ENCODE measurements at places on chromosomes 6 and 20.
A peak's percentile ranks its signal among the peaks of the same experiment; 100 is the strongest.

DNA sequence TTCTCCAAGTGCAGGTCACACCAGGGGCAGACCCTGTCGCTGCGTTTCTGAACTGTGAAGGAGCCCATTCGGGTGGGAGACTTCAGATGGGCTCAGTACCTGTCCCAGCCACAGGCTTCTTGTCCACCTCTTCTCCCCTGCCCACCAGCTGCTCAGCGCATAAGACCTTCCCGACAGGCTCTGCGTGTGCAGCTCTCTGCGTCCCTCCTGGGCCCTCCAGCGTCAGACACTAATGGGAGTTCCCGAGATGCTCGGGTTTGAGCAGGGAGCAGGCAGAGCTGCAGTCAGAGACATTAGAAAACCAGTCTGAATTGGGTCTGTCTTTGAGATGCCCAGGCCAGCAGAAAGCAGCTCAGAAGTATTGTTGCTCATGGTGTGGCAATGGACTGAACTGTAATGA is 50.4 kb downstream of the TCP11 start:
- no peak for DNase-seq

DNA sequence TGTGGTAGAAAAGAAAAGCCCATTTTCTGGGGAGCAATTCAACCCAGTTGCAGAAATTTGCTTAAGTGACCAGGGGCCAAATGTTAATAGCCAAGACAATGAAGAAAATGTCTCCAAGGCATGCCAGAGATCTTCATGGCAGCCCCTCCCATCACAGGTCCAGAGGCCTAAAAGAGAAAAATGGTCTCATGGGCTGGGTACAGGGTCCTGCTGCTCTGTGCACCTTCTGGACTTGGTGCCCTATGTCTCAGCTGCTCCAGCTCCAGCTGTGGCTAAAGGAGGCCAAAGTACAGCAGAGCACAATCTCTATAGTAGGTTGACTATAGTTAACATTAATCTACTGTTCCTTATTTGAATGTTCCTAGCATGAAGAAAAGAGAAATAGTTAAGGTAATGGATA is 44.7 kb downstream of the FRK start:
- no peak for DNase-seq

DNA sequence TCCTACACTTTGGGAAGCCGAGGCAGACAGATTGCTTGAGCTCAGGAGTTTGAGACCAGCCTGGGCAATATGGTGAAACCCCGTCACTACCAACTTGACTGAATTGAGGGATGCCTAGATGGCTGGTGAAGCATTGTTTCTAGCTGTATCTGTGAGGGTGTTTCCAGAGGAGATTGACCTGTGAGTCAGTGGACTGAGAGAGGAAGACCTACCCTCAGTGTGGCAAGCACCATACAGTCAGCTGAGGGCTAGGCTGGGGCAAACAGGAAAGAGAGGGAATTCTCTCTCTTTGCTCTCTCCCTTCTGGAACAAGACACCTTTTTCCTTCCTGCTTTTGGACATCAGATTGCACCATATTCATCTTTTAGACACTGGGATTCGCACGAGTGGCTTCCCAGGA is 3.7 kb upstream of the ZUP1 start:
- no peak for DNase-seq

DNA sequence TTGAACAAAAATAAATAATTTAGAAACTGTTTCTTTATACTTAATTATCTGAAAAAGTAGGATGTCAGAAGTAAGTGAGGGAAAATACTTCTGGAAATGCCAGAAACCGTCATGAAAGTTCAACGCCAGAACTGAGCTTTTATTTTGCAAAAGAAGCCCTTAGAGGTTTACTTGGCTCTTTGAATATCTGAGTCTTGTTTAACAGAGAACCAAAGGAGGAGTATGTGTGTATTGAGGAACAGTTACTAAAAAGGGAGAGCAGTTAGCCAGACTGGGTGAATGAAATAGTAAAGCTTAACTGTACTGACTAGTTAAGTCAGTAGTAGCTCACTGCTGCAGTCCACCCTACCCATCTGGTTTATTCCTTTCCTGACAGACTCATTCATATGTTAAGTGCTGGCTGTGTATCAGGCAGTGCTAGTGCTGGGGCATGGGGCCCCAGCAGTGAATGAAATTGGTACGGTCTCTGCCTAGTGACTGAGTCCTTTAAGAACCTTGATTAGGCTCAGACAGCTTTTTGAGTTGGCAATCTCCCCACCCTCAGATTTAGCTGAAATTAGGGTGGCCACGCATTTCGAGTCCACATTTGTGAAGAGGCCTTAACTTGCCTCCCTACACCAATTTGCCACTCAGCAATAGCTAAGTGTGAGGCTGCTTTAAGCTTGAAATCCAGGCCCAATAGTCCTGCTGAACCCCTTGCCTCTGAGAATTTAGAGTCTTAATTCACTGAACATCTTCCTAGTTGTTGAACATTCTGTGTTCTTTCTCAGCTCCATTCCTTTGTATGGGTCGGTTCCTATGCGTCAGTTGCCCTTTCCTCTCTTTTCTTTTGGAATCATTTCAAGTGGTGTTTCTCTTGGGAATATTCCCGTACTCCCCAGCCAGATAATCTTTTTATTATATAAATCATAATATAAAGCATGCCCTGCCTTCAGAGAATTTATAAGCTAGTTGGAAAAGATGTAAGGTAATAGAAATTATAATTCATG is 20.2 kb downstream of the MAP3K4 start:
- DNase-seq, result no peak

- DNase-seq, result no peak
Measured at GRCh38 chr6:36245572-36246061, 24.2 kb upstream of the PNPLA1 start.

GRCh38 chr6:130560231-130560630 is 194.4 kb downstream of the TMEM200A start:
- peak; percentile 12 for DNase-seq

DNA sequence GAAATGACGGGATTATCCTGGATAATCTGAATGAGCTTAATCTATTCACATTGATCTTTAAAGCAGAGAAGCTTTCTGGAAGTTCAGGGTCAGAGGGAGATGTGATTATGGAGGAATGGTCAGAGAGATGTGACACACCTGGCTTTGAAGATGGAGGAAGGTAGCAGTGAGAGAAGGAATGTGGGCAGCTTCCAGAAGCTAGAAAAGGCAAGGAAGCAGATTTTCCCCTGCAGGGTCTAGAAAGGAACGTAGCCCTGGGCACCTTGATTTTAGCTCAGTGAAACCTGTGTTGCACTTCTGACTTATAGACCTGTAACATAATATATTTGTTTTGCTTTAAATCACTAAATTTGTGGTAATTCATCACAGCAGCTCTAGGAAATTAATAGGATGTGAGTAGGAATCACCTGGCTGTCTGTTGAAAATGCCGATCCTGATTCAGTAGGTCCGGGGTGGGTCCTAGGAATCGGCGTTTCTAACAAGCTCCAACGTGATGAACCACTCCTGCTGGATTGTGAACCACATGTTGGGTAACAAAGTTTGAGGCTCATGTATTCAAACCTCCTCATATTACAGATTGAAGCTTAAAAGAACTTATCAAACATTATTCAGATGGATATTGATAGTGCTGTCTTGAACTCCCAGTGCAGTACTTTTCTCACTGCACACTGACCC is 157.0 kb downstream of the GJA1 start:
- DNase-seq, result no peak

- no peak for DNase-seq
Measured at GRCh38 chr6:99402448-99402847, 8.5 kb upstream of the COQ3 start.

DNA sequence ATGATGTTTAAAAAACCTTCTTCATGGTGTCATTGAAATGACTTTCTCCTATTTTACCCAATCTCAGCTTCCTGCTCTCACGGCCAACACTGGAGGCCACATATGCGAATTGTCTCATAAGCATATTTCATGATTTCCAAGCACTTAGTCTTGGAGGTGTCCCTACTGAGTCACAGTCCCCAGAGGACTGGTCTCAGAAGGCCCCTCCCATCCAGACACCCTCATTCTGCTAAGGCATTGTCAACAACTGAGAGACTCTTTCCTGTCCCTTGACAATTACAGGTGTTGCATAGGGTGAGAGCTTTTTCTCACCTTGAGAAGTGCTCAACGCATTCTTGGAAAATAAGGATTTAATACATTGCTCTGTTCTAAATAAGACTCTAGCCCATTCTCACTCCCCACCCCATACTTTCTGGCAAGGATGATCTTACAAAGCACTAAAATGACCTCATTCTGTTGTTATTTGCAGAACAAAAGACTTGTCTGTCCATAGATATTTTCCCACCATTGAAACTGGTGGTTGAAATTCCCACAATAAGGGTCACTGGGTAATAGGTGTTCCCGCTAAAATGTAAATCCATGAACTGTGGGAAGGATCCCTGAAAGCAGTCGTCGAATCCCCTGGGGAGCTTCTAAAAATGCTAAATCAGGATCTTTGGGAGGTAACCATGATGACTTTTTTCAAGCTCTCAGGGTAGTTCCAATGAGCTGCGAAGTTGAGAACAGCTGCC is 32.3 kb upstream of the SLC22A23 start:
- no peak for DNase-seq

- DNase-seq, result no peak
Measured at GRCh38 chr6:151911401-151911800, 103.9 kb downstream of the ESR1 start.

DNA sequence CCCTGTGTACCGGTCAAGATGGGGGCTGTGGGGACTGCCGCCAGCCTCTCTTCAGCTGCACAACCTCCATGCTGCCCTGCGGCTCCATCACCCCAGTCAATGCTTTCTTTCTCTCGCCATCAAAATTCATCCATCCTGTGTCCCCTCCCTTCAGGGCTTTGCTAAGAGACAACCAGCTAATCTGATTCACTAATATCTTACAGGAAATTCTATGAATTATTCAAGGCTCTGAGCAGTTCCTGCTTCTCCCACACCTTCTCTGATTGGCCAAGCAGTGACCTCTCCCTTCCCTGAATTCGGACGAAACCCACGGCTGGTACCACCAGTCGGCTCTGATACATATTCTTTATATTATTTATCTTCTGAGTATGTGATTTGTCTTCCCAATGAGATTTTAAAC is 13.8 kb downstream of the ITPR3 start:
- no peak for DNase-seq

GRCh38 chr20:20546402-20546801 is 166.0 kb downstream of the RALGAPA2 start:
- DNase-seq, result no peak

GRCh38 chr20:36017048-36017951 is 48.9 kb downstream of the CNBD2 start:
- DNase-seq, result no peak

GRCh38 chr6:85493389-85493788 is 43.5 kb downstream of the NT5E start:
- no peak for DNase-seq

- no peak for DNase-seq
Measured at GRCh38 chr6:33610067-33610466, 11.1 kb upstream of the ITPR3 start.

DNA sequence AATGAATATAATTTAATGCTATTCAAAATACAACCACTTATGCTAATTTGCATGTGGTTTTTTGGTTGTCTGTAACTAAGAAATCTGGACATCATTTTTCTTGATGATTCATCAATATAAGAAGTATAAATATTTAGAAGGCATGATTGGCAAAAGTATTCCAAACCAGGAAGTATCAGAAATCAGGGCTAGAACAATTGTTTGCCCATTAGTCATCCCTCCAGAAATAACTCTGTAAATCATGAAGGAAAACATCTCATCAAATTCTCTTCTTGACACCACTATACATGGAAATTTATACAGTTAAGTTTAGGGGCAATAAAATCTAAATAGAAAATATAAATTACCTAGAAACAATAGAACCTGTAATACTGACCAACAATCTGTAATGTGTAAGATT is 554.7 kb upstream of the HS3ST5 start:
- DNase-seq, result peak; percentile 18

- DNase-seq, result no peak
Measured at GRCh38 chr6:38396209-38396608, 243.5 kb downstream of the BTBD9 start.

DNA sequence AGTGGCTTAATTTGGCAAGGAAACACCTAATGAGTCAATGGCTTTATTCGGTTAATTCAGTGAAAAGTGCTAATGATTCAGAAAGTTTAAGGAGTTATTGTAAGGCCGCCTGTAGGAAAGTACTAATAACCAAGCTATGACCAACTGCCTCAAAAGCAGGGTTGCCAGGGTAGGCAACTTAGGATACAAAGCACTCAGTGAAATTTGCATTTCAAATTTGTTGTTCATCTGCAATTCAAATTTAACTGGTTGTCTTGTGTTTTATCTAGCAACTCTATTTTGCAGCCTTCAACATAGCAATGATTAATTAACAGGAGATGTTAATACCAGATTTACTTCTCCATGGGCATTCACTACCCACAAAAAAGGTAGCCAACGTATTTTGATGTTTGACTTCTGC is 412.3 kb downstream of the PRKN start:
- no peak for DNase-seq

- no peak for DNase-seq
Measured at GRCh38 chr6:79066330-79066729, 11.7 kb downstream of the PHIP start.

- DNase-seq, result peak; percentile 90
Measured at GRCh38 chr6:44489910-44490604, 102.6 kb downstream of the CDC5L start.

DNA sequence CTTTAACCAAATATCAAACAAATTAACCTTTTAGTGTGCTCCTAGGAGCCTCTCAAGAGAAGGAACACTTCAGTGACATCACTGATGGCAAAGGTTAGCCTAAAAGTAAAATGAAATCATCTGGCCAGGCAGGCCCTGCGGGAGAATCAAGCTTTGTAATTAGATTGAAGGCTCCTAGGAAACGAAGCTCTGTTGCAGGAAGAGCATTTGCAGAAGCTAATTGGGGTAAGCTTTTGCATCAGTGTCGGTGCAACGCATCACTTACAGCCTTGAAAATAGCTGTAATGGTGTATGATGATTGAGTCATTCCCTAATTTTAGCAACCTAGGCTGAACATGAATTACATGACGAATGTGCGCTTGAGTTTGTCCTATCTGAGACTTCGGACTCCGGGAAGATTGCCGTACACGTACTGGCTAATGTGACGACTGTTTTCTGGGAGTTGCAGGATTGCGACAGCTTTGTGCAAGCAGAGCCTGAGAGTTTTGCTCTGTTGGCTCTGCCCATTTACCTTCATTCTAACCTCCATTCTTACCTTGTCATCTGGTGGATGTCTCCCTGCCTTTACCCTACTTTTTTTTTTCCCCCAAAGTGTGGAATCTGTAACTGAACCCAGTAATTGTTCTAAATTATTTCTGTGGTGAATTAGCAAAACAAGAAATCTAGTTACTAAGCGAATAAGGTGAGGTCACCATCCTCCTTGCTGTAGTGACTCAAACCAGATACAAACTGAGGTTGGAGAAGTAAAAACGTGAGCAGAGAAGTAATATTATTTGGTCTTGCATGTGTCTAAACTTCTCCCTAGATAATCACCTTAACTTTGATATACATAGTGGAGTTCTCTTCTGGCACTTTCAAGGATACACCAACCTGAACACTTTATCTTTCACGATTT is 675.9 kb upstream of the CITED2 start:
- DNase-seq, result peak; percentile 97

DNA sequence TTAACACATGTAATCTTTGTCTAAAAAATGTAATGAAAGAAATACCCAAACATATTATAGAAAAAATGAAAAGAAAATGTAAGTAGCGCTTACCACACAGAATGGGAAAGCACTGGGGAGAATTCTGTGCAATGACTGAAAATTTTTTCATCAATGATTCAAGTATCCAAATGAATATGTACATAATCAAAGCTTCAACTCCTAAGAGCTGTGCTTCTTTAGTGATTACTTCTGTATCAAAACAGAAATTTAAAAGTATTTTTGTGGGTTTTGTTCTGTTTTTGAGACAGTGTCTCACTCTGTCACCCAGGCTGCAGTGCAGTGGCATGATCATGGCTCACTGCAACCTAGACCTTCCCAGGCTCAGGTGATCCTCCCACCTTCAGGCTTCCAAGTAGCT is 13.7 kb downstream of the LMBRD1 start:
- no peak for DNase-seq

- DNase-seq, result no peak
Measured at GRCh38 chr6:163651915-163652668, 237.6 kb downstream of the QKI start.

Measured in mesenchymal stem cell (in vitro differentiated cells and primary cell).